ENCODE measurements at places on chromosomes 16 and 17. TPM values are rescaled to one million over a fixed set of nuclear protein-coding genes. Genes with fewer than 3 reads are reported as not detected.

DNA sequence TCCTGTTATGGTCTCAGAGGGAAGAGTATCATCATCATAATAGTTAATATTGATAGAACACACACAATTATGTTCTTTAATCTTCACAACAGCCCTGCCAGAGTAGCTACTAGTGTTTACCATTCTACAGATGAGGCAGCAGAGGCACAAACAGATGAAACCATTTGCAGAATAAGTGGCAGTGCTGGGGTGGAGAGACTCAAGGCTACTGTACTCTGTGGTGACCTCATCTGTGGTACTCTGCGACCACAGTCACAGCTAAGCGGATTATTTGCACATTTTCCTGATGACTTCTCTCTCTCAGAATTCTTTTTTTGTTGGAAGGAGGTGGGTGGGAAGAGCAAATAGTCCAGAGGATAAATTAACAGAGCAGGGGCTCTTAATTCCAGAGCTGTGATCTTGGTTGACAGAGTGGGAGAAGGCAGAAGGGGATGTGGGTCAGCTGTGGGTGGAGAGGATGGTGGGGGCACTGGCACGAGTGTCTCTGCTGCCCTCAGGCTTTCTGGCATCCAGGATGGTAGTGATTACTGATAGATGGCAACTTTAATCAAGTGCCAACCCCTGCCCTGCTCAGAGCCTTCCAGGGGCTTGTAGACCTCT, 41.8 kb downstream of the MRM1 start:
- DNase-seq = peak; percentile 35

- DNase-seq = no peak
These were observed 807 bp upstream of the HBQ1 start for GRCh38 chr16:179211-180092.

- DNase-seq = peak; percentile 46
These were observed 74.1 kb downstream of the SNX11 start for GRCh38 chr17:48181653-48182052.

DNA sequence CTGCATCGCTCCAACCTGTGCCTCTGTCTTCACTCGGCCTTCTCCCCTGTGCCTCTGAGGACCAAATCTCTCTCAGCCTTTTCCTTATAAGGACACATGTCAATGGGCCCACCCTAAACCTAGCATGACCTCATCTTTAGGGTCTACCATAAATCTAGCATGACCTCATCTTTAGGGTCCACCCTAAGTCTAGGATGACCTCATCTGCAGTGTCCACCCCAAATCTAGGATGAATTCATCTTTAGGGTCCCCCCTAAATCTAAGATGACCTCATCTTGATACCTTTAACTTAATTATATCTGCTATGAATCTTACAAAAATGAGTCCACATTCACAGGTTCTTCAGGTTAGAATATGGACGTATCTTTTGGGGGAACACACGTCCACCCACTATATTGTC, 131.1 kb upstream of the RPL38 start:
- no peak for DNase-seq

The ULK2 gene
- 10.2 TPM for total RNA-seq

DNA sequence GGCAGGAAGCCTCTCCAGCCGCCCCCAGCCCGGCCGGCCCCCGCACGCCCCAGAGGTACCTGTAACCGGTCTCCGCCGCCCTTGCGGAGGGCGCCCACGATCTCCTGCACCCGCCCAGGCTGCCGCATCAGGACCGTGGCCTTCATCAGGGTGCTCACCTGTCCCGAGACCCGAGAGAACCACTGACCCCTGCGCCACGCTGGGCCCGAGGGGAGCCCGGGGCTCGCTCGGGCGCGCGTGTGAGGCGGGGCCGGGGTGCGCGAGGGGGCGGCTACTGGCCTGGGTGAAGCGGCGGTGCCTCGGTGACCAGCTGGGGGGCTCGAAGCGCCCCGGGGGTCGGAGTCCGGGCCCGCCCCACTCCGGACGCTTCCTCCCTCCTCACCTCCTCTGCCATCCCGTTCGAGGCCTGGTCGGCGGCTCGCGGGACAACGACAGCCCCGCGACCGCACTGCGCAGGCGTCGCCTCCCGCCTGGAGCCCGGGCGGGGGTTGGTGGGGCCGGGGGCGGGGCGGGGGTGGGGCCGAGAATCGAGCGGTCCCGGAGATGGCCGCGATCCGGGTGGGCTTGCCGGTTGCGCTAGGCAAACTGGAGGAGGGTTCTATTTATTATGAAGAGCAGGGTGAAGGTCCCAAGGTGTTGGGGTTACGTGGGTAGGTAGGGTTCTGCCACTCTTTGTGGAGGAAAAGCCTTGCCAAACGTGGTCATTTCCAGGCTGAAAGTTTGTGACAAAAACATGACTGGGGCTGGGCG, at the start of gene NT5C3B:
TSS of gene NT5C3B (minus strand) at position 433 of the 750 bp plus-strand sequence. CDS start at position 394, 39 bp downstream.
- DNase-seq = peak; percentile 62

The CLCN7 gene
- total RNA-seq = 70.7 TPM

The RNF222 gene
- not detected for total RNA-seq

The CACNG5 gene
- total RNA-seq = not detected

GRCh38 chr16:88569614-88569984, 604 bp upstream of the ZC3H18 start:
- DNase-seq = no peak

DNA sequence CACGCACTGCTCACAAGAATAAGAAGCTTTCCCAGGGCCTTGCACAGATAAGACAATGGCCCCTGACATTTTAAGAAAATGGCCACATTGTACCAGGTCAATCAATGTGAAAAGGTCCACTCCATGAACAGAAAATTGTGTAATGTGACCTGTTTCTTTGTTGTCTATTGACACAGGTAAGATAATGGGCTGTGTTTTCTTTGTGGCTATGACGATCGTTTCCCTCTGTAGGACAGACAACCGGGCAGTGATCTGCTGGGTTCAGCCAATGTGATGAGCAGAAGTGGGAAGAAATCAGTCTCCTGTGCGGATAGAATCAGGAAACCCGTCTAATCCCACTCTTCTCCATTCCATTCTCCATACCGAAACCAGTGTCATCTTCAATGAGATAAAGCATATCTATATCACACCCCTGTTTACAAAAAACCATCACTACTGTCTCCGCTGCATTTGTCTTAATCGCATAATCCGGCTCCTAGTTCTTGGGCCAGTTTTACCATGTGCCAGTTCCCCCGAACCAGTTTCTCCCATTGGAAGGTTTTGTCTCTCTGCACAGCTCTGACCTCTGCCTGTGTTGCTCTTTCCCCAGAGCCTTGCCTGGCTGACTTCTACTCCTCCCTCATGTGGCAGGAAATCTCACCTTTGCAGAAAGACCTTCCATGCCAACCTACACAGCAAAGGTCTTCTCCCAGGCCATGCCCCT, 66.9 kb upstream of the ATF7IP2 start:
- DNase-seq = no peak

DNA sequence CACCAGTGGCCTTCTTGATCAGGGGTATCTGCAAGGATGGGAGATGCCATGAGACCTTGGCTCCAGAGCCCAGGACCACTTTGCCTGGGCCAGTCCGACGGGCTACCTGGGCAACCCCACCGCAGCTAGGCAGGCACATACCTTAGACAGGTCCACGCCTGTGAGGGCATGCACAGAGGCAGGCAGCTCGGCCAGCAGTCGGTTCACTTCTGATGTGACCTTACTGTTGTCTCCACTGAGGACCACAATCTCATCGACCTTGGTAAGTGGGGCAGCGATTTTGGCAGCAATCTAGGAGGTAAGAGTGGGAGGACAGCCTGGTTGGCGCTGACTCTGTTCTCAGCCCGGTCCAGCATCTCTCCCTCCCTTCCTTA, 17.0 kb downstream of the FLOT2 start:
- no peak for DNase-seq

The ZG16 gene
- not detected for total RNA-seq

DNA sequence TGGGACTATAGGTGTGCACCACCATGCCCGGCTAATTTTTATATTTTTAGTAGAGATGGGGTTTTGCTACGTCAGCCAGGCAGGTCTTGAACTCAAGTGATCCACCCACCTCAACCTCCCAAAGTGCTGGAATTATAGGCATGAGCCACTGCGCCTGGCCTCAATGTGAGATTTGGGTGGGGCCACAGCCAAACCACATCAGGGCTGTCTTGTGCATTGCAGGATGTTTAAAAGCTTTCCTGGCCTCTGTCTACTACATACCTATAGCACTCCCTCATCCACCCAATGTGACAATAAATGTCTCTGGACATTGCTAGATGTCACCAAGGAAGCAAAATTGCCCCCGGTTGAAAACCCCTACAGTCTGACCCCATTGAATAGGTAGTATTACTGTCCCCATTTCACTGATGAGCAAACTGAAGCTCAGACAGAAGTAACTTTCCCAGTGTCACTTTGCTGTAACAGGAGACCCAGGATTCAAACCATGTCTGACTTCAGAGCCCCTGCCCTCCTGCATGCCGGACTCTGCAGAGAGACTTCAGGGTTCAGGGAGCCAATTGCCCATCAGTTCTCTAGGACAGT, 3.6 kb upstream of the MAP3K14 start:
- DNase-seq = peak; percentile 55

- no peak for DNase-seq
These were observed 105.9 kb downstream of the ZFHX3 start for GRCh38 chr16:72942021-72942420.

DNA sequence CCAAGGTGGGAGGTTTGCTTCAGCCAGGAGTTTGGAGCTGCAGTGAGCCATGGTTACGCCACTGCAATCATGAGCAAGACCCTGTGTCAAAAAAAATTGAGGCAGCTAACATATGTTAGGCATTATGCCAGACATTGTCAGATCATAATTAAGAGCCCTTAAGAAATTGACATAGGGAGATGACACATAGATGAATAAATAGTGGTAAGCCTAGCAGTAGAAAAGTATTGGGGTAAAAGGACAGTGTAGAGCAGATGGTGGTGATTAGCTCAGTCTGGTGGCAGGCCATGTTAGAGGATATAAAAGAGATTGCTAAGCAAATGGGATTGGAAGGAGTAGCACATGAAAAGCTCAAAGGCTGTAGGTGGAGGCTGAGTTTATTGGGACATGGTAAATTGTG, 22.6 kb downstream of the SRCAP start:
- DNase-seq = no peak

The GAST gene
- not detected for total RNA-seq

- DNase-seq = peak; percentile 82
These were observed 104.6 kb upstream of the ZFHX3 start for GRCh38 chr16:73152386-73153125.

The VMO1 gene
- not detected for total RNA-seq

DNA sequence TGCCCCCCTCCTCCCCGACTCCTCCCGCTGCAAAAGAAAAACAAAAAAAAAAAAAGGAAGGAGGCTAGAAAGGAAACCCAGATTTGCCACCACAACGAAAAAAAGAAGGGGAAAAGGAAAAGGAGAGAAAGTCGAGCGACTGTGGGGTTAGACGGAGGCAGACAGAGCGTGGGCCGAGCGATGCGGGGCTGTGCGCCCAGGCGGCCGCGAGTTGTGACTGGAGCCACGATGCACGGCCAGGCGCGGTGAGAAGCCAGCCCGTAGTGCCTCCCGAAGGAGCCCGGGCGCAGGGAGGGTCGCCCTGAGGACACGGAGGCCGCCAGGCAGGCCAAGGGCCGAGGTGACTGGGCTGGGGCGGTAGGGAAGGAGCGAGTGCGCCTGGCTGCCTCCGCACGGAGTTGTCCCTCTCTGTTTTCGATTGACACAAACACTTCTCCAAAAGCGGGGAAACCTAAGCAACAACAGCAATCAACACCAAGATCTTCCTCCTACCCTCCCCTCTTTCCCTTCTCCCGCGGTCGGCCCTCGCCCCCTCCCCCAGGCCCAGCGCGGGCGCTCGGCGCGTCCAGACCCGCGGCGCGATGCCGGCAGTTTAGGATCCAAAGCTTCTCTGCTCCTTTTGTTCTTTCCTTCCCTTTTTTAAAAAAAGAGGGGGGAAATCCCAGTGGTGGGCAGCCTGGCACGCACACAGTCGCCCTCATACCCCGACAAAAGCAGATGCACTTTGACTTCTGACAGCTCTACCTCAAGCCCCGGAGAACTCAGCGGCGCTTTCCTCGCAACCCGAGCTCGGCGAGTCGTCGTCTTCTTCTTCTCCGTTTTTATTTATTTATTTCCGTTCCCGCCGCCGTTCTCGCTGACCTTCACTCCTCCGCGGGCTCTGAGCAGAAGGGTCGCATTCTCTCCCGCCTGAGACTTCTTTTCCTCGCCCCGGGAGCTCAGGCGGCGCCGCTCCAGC, at the start of gene LHX1:
TSS of gene LHX1 (plus strand) at position 475 of the 958 bp plus-strand sequence. CDS start 723 bp downstream, outside the sequence.
- DNase-seq = no peak

The TEX19 gene
- total RNA-seq = 0.80 TPM

The KRT23 gene
- not detected for total RNA-seq

The TUBG2 gene
- 16.7 TPM for total RNA-seq
